ENCODE measurements at places on chromosomes 1 and 21.
A peak's percentile ranks its signal among the peaks of the same experiment; 100 is the strongest.

GRCh38 chr1:179177182-179177581 is 52.3 kb downstream of the ABL2 start:
- DNase-seq: no peak

GRCh38 chr1:47211796-47212269 is 20.2 kb downstream of the TAL1 start:
- no peak for DNase-seq

DNA sequence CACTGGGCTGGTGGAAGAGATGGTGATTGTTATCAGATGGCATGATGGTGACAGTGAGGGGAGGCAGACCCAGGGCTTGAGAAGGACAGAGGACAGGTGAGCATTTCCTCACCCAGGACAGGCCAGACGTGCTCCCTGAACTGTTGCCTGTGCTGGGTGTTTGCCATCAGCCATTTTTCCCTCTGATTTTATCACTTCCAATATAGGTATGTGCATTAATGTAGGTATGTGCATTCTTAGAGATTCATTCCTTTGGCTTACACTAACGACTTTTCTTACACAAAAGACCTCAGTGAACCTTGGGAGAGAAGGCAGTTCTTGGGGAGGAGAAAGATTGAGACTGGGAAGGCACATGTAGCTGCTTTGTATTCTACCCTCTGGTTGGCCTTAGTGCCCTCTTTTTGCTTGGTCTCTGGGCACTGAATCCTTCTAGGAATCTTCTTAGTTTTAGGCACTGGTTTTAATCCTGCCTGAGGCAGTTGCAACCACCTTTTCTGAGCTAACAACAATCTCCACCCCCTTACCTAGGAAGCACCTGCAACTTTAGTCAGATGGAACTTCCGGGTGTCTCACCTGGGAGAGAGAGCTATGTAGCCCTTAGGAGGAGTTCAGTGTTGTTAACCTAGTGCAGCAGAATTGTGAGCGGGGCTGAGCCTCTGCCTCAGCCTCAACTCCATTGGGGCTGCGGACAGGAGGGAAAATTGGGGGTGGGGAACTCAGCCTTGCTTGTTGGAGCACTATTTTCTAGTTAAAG is 30.9 kb downstream of the C1orf116 start:
- no peak for DNase-seq

GRCh38 chr1:32223683-32224082 is 1.5 kb downstream of the EIF3I start:
- DNase-seq: no peak

GRCh38 chr1:36769886-36770830 is 264.2 kb downstream of the GRIK3 start:
- no peak for DNase-seq

GRCh38 chr1:11925938-11926292 is 312 bp downstream of the KIAA2013 start:
- DNase-seq: no peak

- no peak for DNase-seq
These were observed 83.5 kb downstream of the HHAT start for GRCh38 chr1:210412240-210412639.

GRCh38 chr1:85330711-85331290 is 54.4 kb upstream of the BCL10 start:
- no peak for DNase-seq

GRCh38 chr1:223219318-223219635 is 76.2 kb upstream of the TLR5 start:
- DNase-seq: no peak

DNA sequence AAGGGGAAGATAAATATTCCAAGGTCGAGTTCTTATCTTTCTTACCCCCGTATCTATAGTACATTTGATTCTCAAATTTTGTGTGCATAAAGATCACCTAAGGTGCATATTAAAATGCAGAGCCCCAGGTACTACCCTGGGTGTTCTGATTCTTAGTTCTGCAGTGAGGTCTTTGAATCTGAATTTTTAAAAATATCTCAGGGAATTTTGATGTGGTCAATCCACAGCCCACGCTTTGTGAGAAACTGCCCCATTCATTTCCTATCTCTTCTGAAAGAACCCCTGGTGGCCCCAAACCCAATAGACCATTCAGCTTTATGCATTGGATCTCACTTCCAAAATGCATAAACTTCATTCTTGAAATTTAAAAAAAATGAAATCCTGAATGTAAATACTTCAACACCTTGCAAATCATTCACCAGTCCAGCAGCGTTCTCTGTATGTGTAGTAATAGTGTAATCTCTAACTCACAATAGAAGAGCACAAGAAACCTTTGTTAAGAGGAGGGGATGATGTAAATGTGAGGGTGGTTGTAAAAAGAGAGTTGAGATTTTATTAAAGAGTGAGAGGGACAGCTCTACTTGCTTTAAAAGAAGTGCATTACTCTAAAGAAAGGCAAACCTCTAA is 108.8 kb upstream of the ZP4 start:
- DNase-seq: no peak

DNA sequence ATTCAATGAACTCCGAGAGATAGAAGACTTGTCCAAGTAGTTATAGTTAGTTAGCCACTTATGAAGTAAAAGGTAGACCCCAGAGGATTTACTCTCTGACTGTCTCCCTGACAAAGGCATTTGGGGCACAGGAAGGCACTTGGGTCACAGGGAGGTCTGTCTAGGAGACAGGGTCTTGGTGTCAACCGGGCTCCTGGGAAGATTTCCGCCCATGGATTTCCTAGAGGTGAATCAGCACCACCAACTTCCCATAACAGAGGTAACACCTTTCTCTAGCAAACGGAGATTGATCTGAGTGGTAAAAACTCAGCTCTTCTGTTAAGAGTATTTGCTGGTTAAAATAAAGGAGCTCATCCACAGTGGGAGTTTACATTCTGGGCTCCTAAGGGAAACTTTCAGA is 16.4 kb downstream of the CCN1 start:
- no peak for DNase-seq

DNA sequence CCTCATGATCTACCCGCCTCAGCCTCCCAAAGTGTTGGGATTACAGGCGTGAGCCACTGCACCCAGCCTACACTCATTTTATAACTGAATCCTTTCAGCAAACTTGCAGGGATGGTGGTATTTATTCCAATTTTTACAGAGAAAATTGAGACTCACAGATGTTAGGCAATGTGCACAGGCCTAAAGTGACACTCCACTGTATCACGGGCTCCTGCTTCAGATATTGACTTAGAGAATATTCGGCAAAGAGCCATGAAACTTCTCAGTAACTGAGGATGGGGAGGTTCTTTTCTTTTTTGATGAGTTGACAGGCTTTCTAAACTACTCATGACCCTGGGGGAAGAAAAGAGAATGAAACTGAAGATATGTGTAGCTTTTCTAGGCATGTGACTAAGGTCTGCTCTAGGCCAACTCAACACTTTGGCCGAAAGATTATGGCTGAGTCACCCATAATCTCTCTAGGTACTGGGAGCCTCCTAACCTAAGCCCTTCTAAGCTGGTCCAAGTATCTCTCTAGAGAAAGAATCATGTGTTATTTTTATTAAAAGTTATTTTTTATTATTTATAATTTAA is 19.9 kb upstream of the PTCH2 start:
- no peak for DNase-seq

GRCh38 chr1:114302821-114303220 is 149.2 kb upstream of the SYT6 start:
- no peak for DNase-seq

GRCh38 chr1:222970040-222970439 is 155.2 kb downstream of the DISP1 start:
- DNase-seq: no peak

DNA sequence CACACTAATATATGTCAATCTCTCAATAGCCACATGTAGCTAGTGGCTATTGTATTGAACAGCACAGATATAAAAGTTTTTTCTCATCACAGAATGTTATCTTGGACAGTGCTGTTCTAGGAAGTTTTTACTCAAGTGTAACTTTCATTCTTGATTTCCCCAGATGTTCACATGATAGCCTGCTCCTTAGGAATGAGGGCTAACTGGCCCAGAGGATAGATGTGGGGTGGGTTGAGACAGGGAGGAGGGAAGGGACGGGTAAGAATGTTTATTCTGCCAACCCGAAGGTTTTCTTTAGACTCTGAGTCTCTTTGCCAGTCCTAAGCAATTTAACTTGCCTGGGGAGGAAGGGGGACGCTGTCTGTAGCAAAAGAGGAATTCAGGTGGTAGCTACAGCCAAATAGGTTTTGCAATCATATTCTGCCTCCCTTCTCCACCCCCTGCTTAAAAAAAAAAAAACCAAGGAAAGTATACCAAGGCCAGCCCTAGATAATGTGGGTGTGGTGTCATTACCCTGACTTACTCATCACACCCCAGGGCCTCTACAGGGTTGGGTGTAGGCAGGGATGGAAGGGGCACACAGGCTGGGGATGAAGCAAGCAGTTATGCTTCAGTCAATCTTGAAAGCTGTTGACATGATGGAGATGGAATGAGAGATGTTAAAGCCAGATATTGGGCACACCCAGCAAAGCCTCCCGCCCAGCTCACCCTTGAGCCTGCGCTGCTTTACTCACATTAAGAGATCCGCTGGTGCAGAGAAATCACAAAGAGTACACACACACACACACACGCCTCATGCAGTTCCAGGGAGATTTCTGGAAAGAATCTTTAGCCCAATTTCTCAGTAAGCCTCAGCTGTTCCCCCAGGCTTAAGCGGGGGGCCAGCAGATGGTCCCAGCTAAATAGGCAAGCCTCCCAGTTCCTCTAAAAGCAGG is 59.9 kb downstream of the PLXNA2 start:
- no peak for DNase-seq

DNA sequence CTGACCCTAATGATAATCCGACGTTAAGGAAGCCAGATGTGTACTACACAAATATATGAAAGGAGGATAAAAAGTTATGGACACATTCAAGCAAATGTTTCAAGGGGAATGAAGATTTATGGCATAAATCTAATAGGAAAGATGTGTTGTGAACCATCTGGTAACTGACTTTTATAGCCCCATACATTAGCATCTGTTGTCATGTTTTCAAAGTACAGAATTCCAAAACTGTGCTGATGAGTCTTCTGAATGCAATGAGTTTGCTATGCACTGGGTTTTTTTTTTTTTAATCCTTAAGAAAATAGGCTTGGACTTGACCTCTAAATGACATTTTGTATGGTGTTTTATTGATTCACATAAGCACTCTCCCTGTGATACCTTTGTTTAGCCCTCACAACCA is 158.5 kb upstream of the ESRRG start:
- no peak for DNase-seq

DNA sequence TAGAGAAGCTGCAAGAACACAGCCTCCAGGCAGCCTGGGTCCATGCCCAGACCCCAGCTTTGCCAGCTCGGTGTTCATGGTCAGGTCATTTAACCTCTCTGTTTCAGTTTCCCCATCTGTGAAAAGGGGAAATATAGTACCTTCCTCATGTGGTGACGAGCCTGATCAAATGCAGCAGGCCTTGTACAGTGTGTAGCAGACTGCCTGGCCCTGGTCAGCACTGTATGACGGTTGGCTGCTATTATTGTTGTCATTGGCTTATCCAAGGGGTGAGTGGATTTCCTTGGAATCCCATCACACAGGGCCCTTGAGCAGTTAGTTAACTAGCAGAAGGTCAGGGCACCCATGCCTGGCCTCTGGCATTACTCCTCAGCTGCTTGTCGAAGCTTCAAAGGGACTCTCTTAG is 6.6 kb upstream of the TMEM51 start:
- DNase-seq: no peak

- DNase-seq: peak; percentile 93
These were observed at the start of gene CDC42 for GRCh38 chr1:22052115-22053016. Gene CDC42 (plus strand): TSS chr1:22052709. CDS start chr1:22078479, 25,770 bp downstream.

DNA sequence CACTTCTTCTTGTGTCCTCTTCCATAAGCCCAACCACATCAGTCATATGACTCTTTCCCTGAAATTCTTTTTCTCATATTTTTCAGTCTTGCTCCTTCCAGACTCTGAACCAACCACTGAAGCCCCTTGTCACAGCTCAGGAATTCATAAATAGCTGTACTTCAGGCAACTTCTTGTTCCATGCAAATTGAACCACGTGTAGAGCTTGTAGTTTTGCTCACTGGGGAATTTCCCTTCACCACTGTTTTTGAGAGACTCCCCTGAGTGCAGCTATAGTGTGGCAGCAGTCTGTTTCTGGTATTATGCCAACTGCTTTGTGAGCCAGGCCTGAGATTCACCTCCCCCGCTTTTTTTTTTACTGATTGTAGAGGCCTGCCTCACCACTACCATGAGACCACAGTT is 150.3 kb upstream of the SPAG17 start:
- no peak for DNase-seq

GRCh38 chr21:34526241-34526617 is 14.2 kb upstream of the KCNE1 start:
- DNase-seq: no peak

GRCh38 chr21:41819856-41820281 is 53.0 kb upstream of the RIPK4 start:
- no peak for DNase-seq

GRCh38 chr1:38690790-38691449 is 168.7 kb downstream of the RRAGC start:
- DNase-seq: no peak

- DNase-seq: no peak
These were observed 426.6 kb upstream of the ESRRG start for GRCh38 chr1:217149791-217150190.

- DNase-seq: no peak
These were observed 220.2 kb downstream of the TBX15 start for GRCh38 chr1:118767971-118768370.

GRCh38 chr1:225253173-225253572 is 174.7 kb downstream of the LBR start:
- no peak for DNase-seq

DNA sequence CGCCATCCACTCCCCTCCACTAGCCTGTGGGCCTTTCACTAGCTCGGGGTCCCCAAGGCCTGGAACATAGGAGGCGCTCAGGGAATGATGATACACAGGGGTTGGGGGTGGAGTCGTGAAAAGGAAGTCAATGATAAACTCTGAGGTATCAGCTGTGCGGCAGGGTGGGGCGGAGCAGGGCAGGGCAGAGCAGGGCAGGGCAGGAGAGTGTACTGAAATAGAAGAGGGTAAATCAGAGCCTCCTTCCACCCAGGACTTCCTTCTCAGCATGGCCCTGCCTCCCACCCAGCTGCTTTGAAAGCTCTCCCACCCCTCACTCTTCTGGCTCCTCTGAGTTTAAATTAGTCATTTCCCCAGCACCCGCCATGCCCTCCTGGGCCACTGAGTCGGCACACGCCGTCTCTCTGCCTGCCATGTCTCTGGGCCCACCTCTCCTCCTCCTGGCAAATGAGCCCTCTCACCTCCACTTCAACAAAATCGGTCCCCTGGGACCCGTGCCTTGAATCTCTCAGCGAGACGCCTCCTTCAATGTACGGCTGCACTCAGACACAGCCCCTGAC is 16.9 kb downstream of the CAPZB start:
- DNase-seq: no peak

GRCh38 chr1:151048645-151049032 is 1.1 kb downstream of the C1orf56 start:
- no peak for DNase-seq

GRCh38 chr21:35197992-35198431 is 148.9 kb upstream of the RUNX1 start:
- no peak for DNase-seq
